ENCODE measurements at places on chromosomes 7 and 10.
A peak's percentile ranks its signal among the peaks of the same experiment; 100 is the strongest.

GRCh38 chr7:32910195-32910594 is 18.6 kb upstream of the KBTBD2 start:
- no peak for DNase-seq

DNA sequence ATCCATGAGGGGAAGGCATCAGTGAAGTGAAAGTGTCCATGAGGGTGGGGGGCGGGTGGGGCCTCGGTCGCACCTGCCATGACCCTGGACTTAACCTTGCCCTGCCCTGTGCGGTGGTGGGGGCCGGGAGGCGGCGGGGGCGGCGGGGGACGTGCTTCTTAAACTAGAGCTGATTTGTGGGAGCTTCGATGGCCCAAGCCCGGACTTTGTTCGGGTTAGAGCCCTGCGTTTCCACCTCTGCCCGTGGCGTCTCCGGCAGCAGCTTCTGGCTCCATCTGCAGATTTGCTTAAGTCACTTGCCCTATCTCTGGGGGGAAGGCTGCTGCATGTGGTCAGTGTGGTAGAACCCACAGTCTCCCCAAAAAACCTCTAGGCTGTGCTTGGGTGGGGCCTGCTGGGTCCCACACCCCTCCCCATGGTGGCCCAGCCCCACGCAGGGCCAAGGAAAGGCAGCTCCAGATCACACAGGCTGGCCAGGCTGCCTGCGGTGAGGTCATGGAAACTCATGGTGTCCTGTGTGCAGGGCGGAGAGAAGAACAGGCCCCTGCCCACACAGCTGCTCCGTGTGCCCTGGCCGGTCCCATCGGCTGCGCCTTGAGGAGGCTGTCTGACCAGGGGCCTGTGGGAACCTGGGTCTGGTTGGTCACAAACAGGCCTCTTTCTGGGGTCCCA is 93.2 kb downstream of the INPP5A start:
- DNase-seq: no peak

- peak; percentile 61 for DNase-seq
Observed at GRCh38 chr7:44072364-44073231, 7.2 kb upstream of the PGAM2 start.

GRCh38 chr10:32954080-32954479 is 4.0 kb downstream of the ITGB1 start:
- no peak for DNase-seq

DNA sequence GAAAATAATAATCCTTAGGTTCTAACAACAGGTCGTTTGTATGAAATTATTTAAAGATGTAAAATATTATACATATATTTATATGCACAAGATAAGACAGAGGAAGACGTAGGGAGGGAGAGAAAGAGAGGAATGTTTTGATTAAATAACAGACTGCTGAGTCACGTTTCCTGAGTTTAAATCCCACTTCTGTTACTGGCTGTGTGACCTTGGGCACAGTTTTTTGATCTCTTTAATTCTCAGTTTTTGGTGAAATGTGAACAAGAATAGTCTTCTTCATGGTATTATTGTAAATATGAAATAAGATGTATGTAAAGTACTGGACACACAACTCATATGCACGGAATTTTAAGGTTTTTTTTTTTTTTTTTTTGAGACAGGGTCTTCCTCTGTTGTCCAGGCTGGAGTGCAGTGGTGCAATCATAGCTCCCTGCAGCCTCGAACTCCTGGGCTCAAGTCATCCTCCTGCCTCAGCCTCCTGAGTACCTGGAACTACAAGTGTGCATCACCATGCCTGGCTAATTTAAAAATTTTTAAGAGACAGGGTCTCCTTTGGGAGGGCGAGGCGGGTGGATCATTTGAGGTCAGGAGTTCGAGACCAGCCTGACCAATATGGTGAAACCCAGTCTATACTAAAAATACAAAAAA is 42.6 kb downstream of the BAMBI start:
- peak; percentile 10 for DNase-seq

- DNase-seq: no peak
Observed at GRCh38 chr7:78542541-78542940, 744.0 kb downstream of the PHTF2 start.

DNA sequence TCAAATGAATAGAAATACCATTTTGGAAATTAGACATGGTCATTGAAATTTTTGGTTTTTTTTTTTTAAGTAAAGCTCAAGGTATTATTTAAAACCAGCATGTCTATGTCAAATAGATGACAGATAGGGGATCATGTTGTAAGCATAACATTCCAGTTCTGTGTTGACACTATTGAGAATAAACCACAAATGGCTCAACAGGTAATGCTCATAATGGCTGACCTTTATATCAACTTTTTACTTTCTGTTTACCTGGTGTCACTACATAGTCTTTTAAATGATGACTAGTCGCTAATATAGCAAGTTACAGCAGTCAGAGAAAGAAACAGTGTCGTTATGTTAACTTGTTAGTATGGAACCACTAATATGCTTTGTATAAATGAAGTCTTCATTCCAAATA is 616.0 kb downstream of the GATA3 start:
- DNase-seq: no peak

- DNase-seq: no peak
Observed at GRCh38 chr7:138813945-138814344, 15.9 kb upstream of the ATP6V0A4 start.

DNA sequence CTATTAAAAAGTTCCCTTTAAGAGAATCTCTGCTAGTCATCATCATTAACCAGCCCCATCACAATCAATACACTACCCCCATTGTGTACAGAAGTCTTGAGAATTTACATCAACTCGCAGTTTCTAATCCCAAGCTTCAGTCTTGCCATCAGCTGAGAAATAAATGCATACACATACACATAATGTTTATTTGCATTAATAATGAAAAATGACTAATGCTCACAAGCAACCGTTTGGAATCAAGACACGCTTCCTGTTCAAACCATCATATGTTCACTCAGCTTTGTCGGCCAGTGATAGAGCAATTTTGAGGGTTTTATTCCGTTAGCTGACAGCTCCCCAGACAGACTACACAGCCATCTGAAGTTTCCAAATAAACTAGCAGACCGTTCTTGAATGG is 287.1 kb downstream of the SFMBT2 start:
- DNase-seq: no peak

DNA sequence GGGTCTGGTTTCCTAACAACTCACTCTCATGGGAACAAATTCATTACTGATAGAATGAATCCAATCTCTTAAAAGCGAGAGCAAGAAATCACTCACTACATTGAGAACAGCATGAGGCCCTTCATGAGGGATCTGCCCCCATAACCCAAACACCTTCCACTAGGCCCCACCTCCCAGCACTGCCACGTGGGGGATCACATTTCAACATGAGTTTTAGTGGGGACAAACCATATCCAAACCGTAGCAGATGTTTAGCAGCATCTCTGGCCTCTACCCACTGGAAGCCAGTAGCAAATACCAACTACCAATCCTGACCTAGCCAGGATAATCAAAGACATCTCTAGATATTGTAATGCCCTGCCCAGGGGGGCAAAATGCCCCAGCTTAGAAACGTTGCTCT is 243.9 kb downstream of the ARHGAP21 start:
- DNase-seq: no peak

DNA sequence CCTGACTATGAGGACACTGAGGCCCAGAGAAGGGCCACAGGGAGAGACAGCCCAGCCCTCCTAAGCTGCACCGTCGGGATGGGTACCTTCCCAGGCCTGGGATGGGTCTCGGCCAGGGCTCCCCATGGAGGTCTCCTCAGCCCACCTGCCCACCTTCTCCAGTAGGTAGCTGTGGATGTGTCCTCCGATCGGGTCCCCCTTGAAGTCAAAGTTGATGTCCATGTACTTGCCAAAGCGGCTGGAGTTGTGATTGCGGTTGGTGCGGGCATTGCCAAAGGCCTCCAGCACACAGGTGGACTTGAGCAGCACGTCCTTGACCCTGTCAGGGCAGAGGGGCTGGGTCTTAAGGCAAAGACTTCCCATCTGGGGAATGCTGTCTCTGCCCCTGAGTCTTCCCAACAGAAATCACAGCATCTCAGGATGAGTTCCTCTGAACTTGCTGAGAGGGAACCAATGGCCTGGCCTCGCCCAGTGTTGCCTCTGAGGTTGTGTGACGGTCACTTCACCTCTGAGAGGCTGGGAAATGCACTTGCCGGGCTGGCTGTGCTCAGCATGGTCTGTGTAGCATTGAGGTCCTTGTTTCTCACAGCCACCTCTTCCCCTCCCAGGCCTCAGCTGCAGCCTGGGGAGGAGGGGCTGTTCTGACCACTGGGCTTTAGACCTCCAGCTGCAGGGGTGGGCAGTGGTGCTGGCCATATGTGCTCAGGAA is 3.3 kb downstream of the MYO1G start:
- DNase-seq: no peak

DNA sequence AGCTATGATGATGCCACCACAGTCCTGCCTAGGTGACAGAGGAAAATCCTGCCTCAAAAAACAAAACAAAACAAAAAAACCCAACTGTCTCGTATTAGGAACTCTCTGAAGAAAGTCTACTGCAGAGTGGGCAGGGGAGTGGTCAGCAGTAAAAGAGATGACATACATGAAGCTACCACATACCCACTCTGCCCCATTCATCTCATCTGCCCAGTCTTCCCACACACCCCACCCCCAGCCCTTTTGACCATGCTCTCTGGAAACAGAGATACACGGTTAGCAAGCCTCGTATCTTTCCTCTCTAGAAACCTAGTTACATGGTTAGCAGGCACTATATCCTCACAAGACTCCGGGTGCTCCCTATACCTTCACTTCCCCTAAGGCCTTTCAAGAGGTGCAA is 8.3 kb downstream of the SLC37A3 start:
- no peak for DNase-seq

Measured in AG04450 (cell line).